ENCODE measurements at places on chromosomes 6 and 20.
A peak's percentile ranks its signal among the peaks of the same experiment; 100 is the strongest.

- DNase-seq, result no peak
These were observed 123.1 kb downstream of the GRIK2 start for GRCh38 chr6:101516578-101516977.

- no peak for DNase-seq
These were observed 144.9 kb downstream of the AIG1 start for GRCh38 chr6:143205585-143205984.

DNA sequence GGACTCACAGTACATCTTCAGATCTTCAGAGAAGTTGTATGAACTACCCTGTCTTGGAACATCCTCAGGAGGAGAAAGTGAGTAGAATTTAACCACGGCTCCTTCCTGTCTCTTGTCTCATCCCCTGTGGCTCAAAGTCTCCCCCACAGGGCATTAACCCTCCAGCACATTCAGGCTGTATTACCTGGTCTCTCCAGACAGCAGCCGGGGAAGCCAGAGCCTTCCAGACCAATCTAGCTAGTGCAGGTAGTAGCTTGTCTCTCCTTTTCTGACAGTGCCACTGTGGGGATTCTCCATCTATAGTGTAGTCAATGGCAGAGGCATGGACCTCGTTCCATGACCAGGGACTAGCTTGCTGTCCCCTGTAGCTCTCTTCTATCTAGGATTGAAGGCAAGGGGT, 16.9 kb upstream of the ELMO2 start:
- no peak for DNase-seq

DNA sequence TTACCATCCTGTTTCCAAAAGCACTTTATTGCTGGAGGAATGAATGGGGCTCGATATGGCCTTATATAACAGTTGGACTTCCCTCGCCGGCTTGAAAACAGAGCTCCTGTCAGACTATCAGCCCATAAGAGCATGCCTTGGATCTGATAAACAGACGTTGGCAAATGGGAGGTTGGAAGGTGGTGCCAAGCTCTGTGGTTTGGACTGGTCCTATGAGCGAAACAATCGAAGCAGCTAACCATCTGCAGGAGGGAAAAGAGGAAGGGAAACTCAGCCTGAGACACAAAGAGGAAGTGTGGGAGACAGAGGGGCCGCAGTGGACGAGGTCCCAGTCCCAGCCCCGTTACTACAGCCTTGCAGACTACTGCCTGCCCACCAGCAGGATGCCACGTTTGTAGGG, 92.9 kb downstream of the TFAP2C start:
- DNase-seq, result peak; percentile 54

GRCh38 chr20:22446613-22447446, 137.5 kb downstream of the FOXA2 start:
- DNase-seq, result no peak

GRCh38 chr20:58521763-58522162, 6.6 kb upstream of the APCDD1L start:
- DNase-seq, result no peak

DNA sequence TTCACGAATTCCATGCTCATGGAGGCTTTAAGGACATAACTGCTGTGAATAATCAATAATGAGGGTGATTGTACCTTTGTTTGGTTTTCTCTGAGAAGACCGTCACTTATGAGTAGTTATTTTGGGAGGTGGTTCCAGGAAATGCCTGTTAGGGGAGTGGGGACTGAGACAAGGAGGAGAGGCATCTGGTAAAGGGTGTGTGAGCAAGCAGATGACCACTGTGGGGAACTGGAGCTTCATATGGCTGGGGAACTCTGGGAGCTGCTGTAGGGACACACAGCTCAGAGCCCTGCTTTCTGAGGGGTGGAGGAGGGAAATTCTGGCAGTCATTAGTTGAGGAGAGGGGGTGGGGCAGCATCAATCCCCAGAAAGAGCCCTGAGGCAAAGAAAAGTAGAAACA, 71.3 kb upstream of the TINAG start:
- DNase-seq, result no peak

- no peak for DNase-seq
These were observed 89.4 kb downstream of the ECT2L start for GRCh38 chr6:138885156-138885819.

DNA sequence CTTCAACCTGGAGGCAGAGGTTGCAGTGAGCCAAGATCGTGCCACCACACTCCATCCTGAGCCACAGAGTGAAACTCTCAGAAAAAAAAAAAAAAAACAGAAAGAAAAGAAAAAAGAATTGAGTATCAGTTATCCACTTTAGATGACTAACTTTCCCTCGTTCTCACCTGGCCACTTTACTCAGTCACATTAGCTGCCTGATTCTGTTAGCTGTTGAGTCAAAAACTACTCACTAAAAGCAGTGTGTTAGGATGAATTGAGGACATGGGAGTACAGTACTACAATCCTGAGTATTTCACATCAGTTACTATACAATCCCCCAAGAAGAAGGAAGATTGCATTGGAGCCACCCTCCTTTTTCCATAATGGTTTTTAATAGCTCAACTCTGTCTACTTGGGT, 114.6 kb downstream of the ADAT2 start:
- no peak for DNase-seq

DNA sequence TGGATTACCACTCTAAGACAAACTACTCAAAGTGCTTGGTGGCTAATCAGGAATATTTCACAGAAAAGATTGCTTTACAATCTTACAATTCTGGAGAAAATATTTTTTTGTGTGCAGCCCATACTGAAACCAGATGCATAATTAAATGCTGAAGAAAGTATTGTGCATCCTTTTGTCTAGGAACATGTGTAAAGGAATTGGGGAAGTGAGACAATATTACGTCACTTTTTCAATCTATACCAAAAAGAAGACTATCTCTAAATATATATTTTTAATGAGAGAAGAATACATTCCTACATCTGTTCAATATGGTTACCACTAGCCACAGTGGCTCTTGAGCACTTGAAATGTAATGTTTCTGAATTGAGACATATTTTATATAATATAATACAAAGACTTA, 992.5 kb upstream of the ADGRB3 start:
- DNase-seq, result no peak

GRCh38 chr6:157333537-157333936, 10.2 kb upstream of the TMEM242 start:
- no peak for DNase-seq

DNA sequence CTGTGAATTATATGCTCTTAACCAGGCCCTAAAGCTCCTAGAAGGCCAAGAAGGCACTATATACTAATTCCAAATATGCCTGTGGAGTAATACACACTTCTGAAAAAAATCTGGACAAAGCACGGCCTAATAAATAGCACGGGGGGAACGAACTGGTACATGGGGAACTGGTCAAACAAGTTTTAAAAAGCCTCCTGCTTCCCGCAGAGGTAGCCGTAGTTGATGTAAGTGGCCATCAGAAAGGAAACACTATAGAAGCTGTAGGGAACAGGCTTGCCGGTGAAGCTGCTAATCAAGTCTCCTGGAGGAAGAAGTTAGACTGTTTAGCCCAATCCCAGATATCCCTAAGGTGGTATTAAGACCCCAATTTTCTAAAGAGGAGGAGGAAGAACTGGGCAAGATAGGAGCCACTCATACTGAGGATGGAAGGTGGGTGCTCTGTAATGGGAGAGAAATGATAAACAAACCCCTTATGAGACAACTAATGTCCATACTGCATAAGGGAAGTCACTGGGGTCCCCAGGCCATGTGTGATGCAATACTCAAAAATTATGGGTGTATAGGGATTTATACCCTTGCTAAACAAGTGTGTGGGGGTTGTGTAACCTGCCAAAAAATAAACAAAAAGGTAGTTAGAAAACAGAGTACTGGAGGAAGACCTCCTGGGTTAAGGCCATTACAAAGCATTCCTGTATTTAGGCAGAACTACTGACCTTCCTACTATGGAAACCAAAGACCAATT, 27.1 kb upstream of the ZNF318 start:
- no peak for DNase-seq

GRCh38 chr20:33883164-33883563, 72.0 kb downstream of the CHMP4B start:
- DNase-seq, result no peak

- no peak for DNase-seq
These were observed 9.5 kb downstream of the FAM209B start for GRCh38 chr20:56542489-56543030.

- no peak for DNase-seq
These were observed 215.1 kb upstream of the CNR1 start for GRCh38 chr6:88381289-88381642.

GRCh38 chr20:37759761-37760209, 66.0 kb downstream of the CTNNBL1 start:
- no peak for DNase-seq

DNA sequence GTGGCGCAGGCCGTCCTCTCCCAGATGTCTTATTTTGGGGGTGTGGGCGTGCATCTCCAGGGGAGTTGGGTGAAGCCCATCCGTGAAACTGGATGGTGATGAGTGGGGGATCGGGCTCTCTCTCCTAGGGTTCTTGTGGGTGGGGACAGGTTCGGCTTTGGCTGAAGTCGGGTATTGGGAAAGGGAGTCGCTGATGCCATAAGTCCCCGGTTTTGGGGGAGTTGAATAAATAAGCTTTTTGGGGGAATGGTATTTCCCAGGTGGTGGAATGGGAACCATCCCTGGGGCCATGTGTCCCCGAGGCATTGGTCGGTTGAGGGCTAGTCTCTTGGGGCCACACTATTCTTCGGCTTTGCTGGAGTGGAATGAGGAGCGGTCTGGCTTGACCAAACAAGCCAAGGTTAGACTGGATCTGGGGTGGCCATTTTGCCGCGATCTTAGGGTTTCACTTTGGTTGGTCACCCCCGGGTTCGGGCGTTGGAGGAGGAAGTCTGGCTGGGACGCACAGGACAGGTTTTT, 481 bp downstream of the ZNF133 start:
- DNase-seq, result no peak

GRCh38 chr6:42041481-42042053, 8.8 kb upstream of the TAF8 start:
- DNase-seq, result peak; percentile 48

- no peak for DNase-seq
These were observed 33.1 kb upstream of the CNKSR3 start for GRCh38 chr6:154543628-154544027.

DNA sequence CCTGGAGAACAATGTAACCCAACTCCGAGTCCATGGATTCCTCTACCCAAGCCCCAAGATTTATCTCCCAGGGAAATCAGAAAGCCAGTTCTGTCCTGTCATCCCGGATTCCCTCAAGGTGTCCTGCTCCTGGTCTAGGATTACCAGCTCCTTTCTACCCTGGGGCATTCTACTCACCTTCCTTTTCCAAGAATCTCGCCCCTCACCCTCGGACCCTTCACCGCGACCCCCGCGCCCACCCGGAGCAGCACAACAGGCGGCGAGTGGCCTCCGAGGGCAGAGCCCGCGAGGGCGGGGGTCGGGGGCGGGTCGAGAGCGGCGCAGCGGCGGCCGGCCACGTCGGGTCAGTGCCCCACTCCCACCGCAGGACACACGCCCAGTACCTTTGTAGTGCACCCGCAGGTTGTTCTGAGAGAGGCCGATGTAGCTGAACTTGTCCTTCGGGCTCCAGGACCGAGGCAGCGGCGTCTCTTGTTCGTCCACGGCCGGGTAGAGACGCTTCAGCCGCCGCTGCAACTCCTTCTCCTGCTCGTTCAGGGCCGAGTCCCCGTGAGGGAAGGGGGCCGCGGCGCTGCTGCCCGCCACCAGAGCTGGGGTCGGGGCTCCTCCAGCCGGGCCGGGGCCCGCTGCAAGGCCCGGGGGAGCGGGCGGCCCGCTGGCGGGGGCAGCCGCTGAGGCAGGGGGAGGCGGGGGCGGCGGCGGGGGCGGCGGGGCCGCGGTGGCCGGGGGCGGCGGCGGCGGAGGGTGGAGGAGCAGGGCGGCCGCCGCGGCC, 897 bp downstream of the RANBP9 start:
- DNase-seq, result peak; percentile 31

All from tibial artery (tissue), 4 donors.